ENCODE measurements at places on chromosomes 3 and 15. TPM values are rescaled to one million over a fixed set of nuclear protein-coding genes. Genes with fewer than 3 reads are reported as not detected.

Gene UQCC5
- 39.3 TPM for total RNA-seq

Gene CLDN16
- total RNA-seq: not detected

Gene ARL8B
- 25.8 TPM for total RNA-seq

DNA sequence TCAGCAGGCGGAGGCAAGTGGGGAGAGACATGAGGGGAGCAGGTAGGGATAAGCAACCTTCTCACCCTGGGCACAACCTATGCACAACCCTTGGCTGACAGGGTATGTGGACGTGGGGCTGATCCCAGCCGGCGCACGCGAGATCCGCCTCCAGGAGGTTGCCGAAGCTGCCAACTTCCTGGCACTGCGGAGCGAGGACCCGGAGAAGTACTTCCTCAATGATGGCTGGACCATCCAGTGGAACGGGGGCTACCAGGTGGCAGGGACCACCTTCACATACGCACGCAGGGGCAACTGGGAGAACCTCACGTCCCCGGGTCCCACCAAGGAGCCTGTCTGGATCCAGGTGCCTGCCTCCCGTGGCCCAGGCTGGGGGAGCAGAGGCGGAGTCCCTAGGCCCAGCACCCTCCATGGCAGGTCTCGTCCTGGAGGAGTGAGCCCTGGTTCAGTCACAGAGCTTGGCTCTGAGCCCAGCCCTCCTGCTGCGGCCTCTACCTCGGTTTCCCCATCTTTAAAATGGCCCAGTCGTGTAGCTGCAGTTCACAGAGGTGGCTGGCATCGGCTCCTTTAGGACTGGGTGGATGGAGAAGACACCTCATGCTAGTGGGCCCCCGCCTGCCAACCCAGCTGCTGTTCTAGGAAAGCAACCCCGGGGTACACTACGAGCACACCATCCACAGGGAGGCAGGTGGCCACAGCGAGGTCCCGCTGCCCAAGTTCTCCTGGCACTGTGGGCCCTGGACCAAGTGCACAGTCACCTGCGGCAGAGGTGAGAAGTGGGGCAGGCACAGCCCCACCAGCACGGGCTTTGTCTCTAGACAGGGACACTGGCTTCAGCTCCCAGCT lies 96.0 kb downstream of the TBC1D2B start:
- no peak overlapping the region for H3K4me3 ChIP-seq
- no peaks in the 10 kb centered on the region for H3K27me3 ChIP-seq
- no peaks in the 10 kb centered on the region for H3K36me3 ChIP-seq

DNA sequence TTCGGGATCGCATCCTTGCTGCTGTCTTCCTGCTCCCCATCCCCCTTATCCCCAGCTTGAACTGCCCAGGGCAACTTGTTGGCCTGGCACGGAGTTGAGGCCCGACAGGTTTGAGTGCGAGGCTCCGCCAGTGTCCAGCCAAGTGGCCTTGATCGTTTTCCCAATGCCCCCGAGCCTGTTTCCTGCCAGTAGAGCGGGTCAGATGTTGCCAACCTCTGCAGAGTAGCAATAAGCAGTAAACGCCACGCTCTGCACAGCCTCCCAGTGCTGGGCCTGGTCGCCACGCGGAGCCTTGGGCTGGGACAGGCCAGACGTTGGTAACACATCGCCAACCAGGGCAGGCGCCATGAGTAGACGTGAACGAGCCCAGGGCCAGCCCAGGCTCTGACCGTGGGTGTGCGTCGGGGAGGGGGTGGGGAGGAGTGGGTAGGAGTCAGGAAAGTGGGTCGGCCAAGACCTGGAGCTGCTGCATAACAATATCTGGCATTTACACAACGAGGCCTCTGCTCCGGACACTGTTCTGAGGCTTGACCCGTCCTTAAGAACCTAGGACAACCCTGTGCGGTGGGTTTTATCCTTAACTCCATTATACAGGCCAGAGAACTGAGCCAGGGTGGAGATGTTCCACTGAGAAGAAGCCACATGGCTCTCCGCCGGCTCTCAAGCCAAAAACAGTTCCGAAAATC lies 444 bp upstream of the ABHD14A start:
- H3K4me3 ChIP-seq: peak overlapping the region; percentile 44
- no peaks in the 10 kb centered on the region for H3K36me3 ChIP-seq
- H3K4me1 ChIP-seq: peaks cover 6% of the 10 kb centered on the region
- H3K27me3 ChIP-seq: peaks cover 2% of the 10 kb centered on the region

DNA sequence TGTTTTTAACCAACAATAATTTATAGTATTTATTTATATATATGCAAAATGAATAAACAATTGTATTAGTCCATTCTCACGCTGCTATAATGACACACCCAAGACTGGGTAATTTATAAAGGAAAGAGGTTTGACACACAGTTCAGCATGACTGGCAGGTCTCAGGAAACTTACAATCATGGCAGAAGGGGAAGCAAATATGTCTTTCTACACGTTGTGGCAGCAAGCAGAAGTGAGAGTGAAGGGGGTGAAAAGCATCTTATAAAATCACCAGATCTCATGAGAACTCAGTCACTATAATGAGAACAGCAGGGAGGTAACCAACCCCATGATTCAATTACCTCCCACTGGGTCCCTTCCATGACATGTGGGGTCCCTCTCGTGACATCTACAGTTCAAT lies 162.8 kb upstream of the SLITRK3 start:
- no peaks in the 10 kb centered on the region for H3K27me3 ChIP-seq
- no peak for DNase-seq
- no peaks in the 10 kb centered on the region for H3K36me3 ChIP-seq
- no peaks in the 10 kb centered on the region for H3K4me1 ChIP-seq
- H3K4me3 ChIP-seq: no peak overlapping the region

DNA sequence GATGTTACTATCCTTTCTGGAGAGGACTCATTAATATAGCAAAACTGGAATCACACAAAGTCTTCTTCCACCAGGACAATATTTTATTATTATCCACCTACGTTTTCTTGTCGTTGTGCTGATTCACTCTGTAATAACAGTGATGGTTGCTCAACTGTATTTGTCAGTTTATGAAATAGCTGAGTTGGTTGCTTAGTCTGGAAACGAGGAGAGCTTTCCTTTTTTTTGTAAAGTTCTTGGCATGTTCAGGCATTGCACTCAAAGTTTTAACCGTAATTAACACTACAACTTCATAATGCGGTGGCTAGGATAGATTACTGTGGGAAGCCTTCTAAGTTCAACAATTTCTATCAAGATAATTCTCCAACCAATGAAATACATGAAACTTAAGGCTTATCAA lies 131.2 kb downstream of the RAP2B start:
- no peaks in the 10 kb centered on the region for H3K27me3 ChIP-seq
- no peak overlapping the region for H3K4me3 ChIP-seq
- DNase-seq: no peak
- H3K4me1 ChIP-seq: no peaks in the 10 kb centered on the region

Measured in H1 (cell line).